AML-193 (cell line): ENCODE measurements at places on chromosomes 16 and 17.

DNA sequence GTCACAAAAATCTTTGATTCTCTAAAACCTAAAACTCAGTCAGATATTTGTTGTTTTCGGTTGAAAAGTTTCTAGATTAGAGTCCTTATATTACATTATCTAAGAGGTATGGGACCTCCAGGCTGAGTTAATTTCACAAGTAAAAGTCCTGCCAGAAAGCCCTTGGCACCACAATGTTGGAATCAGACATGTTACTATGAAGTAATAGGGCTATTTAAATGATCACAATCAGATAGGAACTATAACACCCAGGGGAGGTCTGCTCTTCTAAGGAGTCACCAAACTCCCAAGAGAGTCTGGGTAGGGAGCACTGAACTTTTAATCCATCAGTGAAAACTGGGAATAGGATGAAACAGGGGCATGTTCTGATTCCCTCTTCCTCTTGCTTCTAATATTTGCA lies 54.2 kb downstream of the WIPI1 start:
- no peak for DNase-seq

DNA sequence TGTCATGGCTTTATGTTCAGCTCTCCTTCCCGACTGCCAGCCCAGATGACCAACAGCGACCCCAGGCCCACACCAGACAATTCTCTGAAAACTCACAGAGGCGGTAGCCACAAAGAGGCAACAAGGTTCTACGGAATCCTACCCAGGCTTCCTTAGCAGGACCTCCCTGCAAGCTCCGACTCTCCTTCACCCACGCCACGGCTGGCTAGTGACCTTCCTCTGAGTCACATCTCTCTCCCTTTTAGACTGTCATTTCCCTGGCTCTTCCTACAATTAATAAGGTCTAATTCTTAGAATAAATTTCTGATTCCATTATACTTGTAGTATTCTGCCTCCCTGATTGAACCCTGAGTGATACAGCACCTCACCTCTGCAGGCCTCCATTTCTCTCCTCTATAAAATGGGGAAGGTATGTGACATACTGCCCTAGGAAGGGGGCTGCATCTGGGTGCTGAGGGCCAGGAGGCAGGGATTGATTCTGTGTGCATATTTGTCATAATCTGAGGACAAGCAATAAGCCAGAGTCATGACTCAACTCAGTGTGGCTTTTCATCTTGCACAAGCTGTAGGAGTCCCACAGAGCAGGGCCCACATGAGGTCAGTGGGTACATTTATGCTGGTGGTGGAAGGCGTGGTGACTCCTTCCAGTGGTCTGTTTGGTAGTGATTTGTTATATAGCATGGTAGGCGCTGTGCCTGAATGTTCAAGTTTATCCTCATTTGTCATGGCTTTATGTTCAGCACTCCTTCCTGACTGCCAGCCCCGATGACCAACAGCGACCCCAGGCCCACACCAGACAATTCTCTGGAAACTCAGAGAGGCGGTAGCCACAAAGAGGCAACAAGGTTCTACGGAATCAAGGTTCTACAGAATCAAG lies 46.2 kb downstream of the SMPD3 start:
- no peak for DNase-seq

- peak; percentile 82 for DNase-seq
These were observed 35.1 kb downstream of the IGF2BP1 start for GRCh38 chr17:49031965-49032928.

- DNase-seq, result no peak
These were observed 35.3 kb upstream of the TBC1D3K start for GRCh38 chr17:37888881-37889280.

- no peak for DNase-seq
These were observed 32.5 kb downstream of the SPHK1 start for GRCh38 chr17:76416899-76417298.

DNA sequence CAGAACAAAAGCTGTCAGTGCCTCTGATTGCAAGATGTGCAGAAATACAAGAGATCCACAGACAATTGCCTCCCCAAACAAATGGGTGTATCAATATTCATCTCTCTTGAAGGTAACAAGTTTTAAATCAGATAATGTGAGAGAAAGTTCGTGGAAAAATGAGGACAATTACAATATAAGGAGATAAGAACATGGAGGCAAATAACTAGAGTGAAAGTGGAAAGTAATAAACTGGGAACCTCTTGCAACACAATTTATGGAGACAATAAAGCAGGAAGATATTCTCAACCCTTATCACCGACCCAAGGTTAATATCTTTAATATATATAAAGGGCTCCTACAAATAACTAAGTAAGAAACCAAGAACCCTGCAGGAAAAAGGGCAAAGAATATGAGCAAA lies 14.2 kb upstream of the KRT19 start:
- DNase-seq, result no peak

- DNase-seq, result no peak
These were observed 6.8 kb upstream of the ANKS4B start for GRCh38 chr16:21226749-21227148.

DNA sequence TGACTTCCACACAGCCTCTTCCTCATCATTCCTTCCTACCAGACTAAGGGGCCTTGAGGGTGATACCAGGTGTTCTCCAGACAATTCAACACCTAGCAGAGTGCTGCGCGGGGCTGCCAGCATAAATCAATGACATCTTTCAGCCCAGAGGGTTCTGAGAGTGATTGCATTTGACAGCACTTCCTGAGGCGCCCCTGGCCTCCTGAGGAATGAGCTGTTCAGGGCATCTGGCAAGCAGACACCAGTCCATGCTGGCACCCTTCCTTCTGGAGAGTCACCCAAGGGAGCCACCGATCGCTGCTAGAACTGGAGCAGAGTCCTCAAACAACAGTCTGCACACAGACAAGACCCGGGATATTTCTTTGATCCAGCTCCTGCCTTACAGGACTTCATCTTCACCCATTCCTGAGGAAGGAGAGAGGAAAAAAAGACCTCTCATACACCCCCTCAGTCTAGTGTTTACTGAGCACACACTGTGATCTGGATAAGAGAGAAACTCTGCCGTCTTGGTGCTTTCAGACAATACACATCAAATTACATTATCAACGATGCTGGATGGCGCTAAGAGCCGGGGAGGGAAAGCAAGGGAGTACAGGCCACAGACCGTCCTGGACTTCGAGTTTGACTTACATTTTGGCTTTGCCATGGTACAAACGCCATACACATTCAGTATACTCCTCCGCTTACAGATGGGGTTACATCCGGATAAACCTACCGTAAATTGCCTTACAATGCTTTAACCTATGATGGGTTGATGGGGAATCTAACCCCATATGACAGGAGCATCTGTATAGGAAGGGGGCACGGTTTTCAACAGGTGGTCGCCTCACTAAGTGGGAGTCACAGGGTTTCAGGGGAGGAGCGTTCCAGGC lies 23.0 kb downstream of the NPTX1 start:
- no peak for DNase-seq

- DNase-seq, result no peak
These were observed 100.6 kb upstream of the PLCG2 start for GRCh38 chr16:81678326-81679095.

DNA sequence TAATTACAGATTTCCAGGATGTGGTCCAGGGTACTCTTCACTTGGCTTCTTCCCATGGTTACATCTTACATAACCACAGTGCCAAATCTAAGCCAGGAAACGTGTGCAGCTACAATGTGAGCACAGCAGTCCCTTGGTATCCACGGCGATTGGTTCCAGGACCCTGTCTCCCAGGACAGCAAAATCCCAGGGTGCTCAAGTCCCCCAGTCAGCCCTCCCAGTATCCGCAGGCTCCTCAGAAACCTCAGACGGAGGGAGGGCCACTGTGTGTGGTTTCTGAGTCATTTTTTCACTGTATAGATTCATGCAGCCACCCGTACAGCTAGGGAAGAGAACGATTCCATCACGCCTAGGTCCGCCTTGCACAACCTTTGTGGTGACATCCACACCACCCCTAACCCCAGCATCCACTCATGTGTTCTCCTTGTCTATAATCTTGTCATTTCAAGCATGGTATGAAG lies 11.1 kb upstream of the ATP2C2 start:
- DNase-seq, result peak; percentile 85

DNA sequence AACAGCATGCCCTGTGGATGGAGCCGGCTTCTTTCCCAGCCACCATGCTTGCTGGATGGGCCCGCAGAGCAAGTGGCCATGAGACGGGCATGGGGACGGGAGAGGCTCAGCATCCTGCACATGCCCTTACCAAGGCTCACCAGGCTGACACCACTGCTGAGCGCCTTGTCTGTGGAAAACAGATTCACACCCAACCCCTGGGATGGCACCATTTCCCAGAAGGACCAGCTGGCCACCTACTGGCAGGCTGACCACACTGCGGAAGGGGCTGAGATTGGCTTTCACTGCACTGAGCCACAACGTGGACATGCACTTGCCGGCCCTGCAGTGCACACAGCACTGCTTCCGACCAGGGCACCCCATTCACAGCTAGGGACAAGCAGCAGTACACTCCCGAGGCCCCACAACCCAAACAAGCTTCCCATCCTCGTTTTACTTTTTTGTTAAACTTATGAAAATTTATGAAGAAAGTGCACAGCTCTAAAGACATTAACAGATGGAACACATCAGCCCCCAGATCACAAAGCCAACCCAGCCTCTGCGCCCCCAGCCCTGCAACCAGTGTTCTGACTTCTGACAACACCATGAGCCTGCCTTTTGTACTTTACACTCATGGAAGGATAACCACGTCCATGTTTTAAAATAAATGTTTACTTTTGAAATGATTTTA lies 13.9 kb upstream of the KRTAP17-1 start:
- DNase-seq, result peak; percentile 52

DNA sequence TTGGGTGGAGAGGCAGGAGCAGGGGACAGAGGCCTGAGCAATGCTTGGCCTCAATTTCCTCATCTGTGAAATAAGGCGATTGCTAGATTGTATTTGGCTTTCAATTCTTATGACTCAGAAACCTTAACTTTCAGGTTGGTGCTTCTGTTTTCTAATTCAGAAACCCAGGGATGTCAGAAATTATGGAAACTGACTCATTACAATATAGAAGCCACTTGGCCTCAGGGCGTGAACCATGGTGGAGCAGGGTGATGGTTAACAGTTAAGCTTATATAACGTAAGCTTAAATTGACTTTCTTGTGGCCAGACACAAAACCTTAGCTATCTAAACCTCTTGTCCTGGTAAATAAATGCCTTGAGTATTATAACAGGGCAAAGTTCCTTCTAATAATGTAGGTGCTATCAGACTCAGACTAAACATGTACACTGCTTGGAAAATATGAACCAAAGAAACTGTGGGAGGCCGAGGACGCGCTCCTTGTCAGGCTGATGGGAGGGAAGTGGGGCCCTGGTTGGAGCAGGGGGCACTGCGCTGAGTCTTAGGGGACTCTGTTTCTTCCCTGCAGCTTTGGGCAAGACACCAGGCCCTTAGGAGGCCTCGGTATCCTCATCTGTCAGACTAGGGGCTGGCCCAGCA lies 17.1 kb upstream of the SREBF1 start:
- DNase-seq, result no peak

- DNase-seq, result peak; percentile 7
These were observed 117.9 kb downstream of the CPPED1 start for GRCh38 chr16:12685806-12686205.

GRCh38 chr17:17159571-17159970 lies 46.6 kb downstream of the PLD6 start:
- DNase-seq, result no peak

DNA sequence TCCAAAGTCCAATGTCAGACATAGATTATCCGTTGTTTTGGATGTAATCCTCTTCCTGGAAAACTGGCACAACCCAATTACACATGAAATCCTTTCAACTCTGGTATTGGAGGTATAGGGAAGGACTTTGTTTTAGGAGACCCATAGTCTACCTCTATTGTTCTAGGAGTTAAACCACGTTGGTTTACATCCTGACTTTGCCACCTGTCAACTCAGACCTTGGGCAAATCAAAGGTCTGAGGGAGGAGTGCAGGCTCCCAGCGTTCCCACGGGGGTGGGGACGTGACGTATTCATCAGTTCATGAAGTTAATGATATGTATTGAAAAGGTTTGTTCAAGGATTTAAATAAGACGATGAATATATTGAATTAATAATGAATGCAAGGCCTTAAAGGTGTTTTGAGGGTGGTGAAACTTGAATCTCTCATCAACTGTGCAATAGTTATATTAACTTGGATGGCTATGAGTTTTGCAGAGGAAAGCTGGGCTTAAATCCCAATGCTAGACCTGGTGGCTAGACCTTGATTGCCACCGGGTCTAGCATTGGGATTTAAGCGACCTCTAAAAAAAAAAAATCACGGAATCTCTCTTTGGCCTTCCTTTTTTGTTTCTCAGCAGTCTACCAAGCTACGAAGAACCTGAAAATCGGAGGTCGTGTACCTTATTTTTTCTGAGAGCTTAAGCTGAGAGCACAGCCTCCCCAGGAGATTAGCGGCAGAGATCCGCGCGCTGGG lies 744 bp upstream of the NF1 start:
- no peak for DNase-seq
